ENCODE measurements at places on chromosomes 2 and 18. TPM values are rescaled to one million over a fixed set of nuclear protein-coding genes. Genes with fewer than 3 reads are reported as not detected.

DNA sequence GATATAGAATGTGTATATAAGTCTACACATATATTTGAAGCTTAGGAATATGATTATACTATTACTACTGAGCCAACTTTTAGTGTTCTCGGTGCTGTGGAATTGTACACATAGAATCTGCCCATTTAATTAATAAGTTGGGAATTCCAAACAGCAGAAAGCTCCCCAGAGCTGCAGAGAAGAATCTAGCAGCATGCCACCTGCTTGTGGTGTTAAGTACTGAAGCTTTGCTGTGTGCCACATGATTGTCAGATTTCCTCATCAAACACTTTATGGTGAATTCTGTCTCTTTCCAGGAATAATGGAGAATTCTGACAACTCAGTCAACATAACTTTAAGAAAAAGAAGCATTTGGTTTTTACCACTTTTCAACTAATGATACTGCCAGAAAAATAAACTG lies 117.8 kb downstream of the WDSUB1 start:
- no peaks in the 10 kb centered on the region for H3K4me1 ChIP-seq
- DNase-seq, result no peak
- H3K27me3 ChIP-seq, result no peaks in the 10 kb centered on the region
- H3K27ac ChIP-seq, result no peak overlapping the region

The GALNT5 gene
- 0.08 TPM for total RNA-seq

The DUSP2 gene
- 4.9 TPM for total RNA-seq

DNA sequence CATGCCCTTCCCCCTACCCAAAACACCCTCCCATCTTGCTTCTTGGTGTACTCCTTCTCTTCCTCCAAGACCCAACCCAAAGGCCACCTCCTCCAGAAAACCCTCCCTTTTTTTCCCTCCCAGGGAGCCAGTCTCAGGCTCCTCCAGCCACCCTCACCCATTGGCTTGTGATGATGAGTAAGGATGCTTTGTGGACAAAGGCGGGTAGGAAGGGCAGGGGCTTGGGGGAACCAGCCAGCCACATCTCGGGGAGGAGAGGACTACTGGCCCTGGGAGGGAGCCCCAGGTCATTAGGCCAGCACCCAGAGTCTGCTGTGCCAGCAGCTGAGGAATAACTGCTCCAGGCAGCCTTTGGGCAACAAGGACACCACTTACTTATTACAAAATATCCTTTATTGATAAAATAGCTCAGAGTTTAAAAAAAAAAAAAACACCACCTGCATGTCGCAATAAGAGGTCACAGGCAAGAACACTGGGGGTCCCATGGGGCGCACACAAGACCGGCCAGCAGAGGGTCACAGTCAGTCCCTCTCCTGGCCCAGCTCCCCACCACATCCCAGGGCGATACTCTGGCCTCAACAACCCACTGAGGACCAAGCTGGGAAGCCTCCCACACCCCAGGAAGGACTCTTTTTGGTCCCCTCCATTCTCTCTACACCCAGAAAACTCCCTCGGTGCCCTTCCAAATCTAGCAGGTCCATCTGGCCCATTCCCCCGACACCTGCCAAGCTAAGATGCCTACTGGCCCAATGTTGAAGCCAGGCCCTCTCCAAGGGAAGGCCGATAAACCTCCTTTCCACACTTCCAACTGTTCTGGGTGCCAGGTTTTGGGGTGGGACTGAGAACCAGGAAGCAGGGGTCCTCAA lies 3.6 kb downstream of the ADRA2B start:
- H3K4me1 ChIP-seq, result 0 out of 2 replicates have a peak, but pooled peaks cover 3% of the 10 kb centered on the region
- no peaks in the 10 kb centered on the region for H3K27me3 ChIP-seq
- H3K36me3 ChIP-seq, result no peaks in the 10 kb centered on the region
- no peak for DNase-seq

DNA sequence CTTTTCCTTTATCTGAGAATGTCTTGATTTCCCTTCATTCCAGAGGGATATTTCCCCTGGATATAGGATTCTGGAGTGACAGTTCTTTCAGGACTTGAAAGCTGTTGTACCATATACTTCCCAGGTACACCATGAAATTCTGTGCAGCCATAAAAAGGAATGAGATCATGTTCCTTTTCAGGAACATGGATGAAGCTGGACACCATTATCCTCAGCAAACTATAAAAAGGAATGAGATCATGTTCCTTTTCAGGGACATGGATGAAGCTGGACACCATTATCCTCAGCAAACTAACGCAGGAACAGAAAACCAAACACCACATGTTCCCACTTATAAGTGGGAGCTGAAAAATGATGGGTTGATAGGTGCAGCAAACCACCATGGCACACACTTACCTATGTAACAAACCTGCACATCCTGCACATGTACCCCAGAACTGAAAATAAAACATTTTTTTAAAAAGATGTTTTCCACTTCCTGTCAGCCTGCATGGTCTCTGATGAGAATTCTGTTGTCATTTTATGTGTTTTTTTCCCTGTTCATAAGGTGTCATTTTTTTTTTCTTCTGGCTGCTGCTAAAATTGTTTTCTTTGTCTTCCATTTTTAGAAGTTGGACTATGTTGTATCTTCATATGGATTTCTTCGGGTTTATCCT lies 133.3 kb downstream of the DNAH6 start:
- H3K4me3 ChIP-seq, result no peak overlapping the region
- no peaks in the 10 kb centered on the region for H3K4me1 ChIP-seq
- no peaks in the 10 kb centered on the region for H3K36me3 ChIP-seq
- H3K27ac ChIP-seq, result no peak overlapping the region
- no peak for DNase-seq

DNA sequence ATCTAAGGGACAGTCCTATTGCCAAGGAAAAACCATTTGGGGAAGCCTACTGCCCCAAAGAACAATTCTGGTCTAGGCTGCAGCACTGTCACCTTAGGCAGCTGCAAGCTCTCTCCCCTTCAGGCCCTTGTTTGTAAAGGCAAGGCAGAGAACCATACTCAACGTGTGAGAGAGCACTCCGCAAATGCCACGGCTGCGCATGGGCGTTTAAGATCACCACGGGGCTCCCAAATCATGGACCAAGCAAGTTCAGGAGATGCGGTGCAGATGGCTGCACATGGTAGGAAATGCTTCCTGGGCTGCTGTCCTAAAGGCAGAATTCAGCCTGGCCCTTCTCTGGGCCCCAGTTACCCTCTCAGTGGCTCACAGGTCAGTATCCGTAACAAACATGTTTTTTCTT lies 15.5 kb downstream of the ERFE start:
- no peak overlapping the region for H3K4me3 ChIP-seq
- no peaks in the 10 kb centered on the region for H3K27me3 ChIP-seq
- DNase-seq, result no peak
- peaks cover 10% of the 10 kb centered on the region for H3K36me3 ChIP-seq
- no peak overlapping the region for H3K27ac ChIP-seq

The DUSP19 gene
- 1.3 TPM for total RNA-seq

DNA sequence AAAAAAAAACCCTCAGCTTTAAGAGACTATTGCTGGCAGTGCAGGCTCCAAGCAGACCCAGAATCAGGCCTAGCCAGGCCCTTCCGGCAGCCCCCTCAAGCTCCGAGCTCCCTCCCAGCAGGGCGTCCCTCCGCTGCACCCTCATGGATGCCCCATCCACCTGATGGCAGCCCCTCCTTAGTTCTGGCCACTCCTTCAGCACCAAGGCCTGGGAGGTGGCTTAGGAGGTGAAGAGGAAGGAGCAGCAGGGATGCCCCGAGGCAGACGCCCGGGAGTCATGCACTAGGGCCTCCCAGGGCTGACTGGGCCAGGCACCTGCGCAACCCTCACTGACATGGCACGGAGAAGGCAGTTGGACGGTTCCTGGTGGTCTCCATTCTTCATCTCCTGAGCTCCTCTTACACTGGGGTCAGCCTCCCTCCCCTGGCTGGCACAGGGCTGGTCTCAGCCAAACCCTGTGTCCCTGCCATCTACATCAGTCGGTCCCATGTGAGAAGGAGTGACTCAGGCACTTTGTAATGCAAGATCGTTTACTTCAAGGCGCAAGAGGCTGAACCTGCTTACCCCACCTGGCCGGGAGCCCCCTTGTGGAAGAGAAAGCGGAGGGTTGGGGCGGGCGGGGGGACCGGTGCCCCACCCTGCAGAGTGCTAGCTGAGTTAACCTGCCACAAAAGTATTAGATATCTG lies 53.5 kb upstream of the ID2 start:
- H3K4me1 ChIP-seq, result no peaks in the 10 kb centered on the region
- no peaks in the 10 kb centered on the region for H3K27me3 ChIP-seq
- H3K36me3 ChIP-seq, result no peaks in the 10 kb centered on the region
- H3K4me3 ChIP-seq, result no peak overlapping the region
- H3K27ac ChIP-seq, result no peak overlapping the region
- DNase-seq, result no peak

- no peaks in the 10 kb centered on the region for H3K36me3 ChIP-seq
- H3K27ac ChIP-seq, result no peak overlapping the region
- no peak overlapping the region for H3K4me3 ChIP-seq
- no peak for DNase-seq
- no peaks in the 10 kb centered on the region for H3K4me1 ChIP-seq
Observed at GRCh38 chr2:134104754-134105153, 149.1 kb upstream of the MGAT5 start.

DNA sequence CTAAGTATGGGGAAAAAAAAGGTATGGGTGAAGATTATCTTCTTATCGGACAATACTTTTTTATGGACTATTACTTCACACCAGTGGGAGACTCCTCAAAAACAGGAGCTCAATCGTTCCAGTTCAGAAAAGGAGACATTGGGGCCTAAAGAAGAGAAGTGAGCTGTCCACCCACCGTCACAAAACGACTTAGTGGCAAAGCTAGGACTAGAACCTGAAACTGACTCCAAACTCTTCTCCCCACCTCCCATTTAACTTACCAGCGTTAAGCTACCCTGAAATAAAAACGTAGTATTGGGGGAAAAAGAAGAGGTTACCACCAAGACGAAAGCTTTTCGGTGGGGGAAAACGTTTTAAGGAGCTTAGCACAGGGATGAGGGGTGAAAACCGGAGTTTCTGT lies 503 bp downstream of the GTF3C3 start:
- DNase-seq, result no peak
- peaks cover 11% of the 10 kb centered on the region for H3K4me1 ChIP-seq
- H3K4me3 ChIP-seq, result peak overlapping the region; percentile 84
- peak overlapping the region; percentile 84 for H3K27ac ChIP-seq
- H3K27me3 ChIP-seq, result no peaks in the 10 kb centered on the region

DNA sequence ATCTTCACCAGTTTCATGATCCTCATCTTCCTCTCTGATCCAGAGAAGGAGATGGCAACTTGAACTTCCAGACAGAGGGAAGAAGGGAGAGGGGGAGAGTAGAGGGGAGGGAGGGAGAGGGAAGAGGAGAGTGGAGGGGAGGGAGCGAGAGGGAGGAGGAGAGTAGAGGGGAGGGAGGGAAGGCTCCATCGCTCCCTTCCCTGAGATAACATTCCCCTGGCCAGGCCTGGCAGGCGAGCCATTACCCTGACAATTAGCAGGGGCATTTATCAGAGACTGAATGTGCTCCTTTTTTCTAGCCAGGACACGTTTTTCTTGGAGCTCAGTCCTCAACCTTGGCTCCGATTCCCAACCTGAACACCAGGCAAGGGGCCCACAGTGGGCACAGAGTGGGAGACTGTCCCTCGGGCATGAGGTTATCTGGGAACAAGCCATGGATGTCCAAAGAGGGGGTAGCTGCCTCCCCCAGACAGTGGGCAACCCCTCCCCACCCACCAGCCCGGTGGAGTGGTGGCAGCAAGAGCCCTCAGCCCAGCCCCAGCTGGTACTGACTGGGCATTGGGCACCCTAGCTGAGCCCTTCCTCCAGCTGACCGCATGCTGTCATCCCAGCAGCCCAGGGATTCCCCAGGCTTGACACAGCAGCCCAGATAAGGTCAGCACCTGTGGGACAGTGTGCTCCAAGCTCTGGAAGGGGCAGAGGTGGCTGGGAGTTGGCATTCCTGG lies 81.8 kb downstream of the TNS1 start:
- H3K27ac ChIP-seq, result no peak overlapping the region
- DNase-seq, result no peak
- no peak overlapping the region for H3K4me3 ChIP-seq
- no peaks in the 10 kb centered on the region for H3K4me1 ChIP-seq
- no peaks in the 10 kb centered on the region for H3K36me3 ChIP-seq
- H3K27me3 ChIP-seq, result peaks cover 5% of the 10 kb centered on the region

GRCh38 chr18:23225503-23225902 lies 90.2 kb downstream of the CABLES1 start:
- H3K27me3 ChIP-seq, result no peaks in the 10 kb centered on the region
- H3K27ac ChIP-seq, result peak overlapping the region; percentile 30
- no peaks in the 10 kb centered on the region for H3K36me3 ChIP-seq
- H3K4me1 ChIP-seq, result peaks cover 9% of the 10 kb centered on the region
- DNase-seq, result no peak

- H3K4me1 ChIP-seq, result peaks cover 11% of the 10 kb centered on the region
- peaks cover 4% of the 10 kb centered on the region for H3K27me3 ChIP-seq
- no peaks in the 10 kb centered on the region for H3K36me3 ChIP-seq
Observed at GRCh38 chr18:74595431-74595830, 2.2 kb upstream of the ZNF407 start.

- 0 out of 2 replicates have a peak, but pooled peaks cover 4% of the 10 kb centered on the region for H3K4me1 ChIP-seq
- no peaks in the 10 kb centered on the region for H3K27me3 ChIP-seq
- no peak overlapping the region for H3K27ac ChIP-seq
- no peak for DNase-seq
- H3K36me3 ChIP-seq, result no peaks in the 10 kb centered on the region
Observed at GRCh38 chr2:222959358-222959757, 92.6 kb upstream of the KCNE4 start.

The MALL gene
- 159 TPM for total RNA-seq

DNA sequence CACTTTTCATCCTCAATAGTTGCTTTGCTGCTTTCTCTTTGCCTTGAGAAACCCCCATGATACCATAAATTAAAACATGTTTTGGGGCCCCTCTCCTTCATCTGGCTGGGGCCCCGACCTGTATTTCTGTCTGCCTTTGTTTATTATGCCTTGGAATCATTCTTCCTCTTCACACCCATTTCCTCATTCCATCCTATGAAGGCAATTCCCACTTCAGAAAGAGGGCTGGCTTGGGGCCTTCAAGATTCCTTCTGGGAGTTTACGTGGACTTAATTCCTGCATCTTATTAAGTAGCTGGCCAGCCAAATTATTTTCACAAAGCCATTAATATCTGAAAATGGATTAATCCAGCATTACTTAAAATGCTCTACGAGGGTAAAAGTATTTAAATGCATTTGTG lies 6.8 kb upstream of the LRRTM1 start:
- no peaks in the 10 kb centered on the region for H3K36me3 ChIP-seq
- H3K4me3 ChIP-seq, result no peak overlapping the region
- H3K27ac ChIP-seq, result no peak overlapping the region
- H3K4me1 ChIP-seq, result no peaks in the 10 kb centered on the region
- H3K27me3 ChIP-seq, result no peaks in the 10 kb centered on the region

DNA sequence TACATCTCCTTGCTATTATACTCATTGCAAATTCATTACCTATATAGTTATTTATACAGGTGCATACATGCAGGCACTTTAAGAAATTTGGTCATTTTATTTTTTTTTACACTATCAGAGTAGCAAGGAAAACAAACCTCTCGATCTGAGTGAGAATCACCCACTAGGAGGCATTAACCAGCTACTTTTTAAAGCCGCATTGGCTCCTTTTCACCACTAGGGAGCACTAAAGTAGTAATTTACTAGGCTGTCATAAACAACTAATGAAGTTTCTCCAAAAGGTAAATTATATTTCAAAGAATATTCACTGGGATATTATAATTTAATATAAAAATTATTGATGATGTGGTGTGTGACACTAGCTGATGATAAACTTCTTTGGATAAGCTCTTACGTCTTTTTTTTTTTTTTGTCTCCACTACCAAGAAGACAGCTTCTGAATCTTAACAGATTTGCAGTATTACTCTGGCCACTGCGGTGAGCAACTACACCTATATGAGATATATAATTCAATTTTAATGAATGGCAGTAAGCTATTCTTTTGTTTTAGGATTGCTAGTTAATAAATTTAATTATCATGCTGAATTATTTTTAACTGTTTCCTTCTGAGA lies 101.9 kb downstream of the NOL4 start:
- H3K4me1 ChIP-seq, result no peaks in the 10 kb centered on the region
- H3K27me3 ChIP-seq, result no peaks in the 10 kb centered on the region
- DNase-seq, result peak; percentile 45
- no peaks in the 10 kb centered on the region for H3K36me3 ChIP-seq
- H3K27ac ChIP-seq, result no peak overlapping the region

The DPYSL5 gene
- 0.31 TPM for total RNA-seq

The AFF3 gene
- total RNA-seq, result 2.2 TPM

The SLC4A5 gene
- 1.2 TPM for total RNA-seq

Measured in Panc1 (cell line).